ENCODE measurements at places on chromosomes 1 and 21.
A peak's percentile ranks its signal among the peaks of the same experiment; 100 is the strongest.

DNA sequence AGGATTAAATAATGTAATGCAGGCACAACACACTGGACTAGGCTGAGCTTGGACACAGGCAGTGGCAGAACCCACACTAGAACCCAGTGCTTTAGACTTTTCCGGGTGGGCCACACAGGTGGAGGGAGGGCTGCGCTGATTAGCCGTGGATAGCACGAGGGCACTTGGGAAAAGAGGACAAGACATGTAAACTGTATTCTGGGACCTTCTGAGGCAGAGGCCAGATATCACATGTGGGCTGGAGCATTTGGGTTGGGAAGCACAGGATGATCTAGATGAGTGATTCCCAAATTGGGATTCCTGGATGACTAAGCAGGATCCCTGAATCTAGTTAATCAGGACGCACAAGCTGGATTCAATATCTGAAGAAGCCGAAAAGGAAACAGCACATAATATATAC is 20.3 kb upstream of the A3GALT2 start:
- no peak for DNase-seq

DNA sequence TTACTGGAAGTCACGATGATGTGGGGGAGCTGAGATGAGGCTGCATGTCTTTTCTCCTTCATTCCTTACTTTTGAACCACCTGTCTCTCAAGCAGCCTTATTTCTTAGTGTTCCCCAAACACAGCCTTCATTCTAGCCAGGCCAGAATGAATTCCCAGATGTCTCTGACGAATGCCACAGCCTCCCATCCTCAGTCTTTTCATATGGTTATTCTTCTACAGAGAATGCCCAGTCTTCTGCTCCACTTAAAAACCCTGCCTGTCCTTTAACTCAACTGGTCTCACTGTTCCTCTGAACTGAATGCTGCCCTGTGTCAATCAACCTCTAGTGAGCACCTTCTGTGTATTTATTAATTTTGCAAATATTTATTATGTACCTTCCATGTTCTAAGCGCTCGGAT is 156.2 kb downstream of the PLA2G4A start:
- DNase-seq, result no peak

- no peak for DNase-seq
These were observed 202.2 kb upstream of the KIAA0040 start for GRCh38 chr1:175394739-175395138.

DNA sequence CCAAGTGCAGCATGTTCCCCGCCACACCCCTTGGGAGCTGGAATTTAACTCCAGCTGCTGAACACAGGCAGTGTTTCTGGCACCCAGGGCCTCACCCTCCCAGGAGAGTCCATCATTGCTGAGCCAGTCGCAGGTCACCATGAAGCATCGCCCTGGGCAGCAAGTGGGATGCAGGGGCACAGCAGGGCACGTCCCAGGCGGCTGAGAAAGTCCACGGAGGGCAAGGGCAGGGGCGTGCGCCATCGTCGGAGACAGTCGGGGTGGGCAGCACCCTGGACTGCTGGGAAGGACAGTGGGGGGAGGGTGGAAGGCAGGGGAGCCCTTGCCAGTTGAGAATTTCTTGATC is 69.2 kb upstream of the PDE9A start:
- DNase-seq, result no peak

DNA sequence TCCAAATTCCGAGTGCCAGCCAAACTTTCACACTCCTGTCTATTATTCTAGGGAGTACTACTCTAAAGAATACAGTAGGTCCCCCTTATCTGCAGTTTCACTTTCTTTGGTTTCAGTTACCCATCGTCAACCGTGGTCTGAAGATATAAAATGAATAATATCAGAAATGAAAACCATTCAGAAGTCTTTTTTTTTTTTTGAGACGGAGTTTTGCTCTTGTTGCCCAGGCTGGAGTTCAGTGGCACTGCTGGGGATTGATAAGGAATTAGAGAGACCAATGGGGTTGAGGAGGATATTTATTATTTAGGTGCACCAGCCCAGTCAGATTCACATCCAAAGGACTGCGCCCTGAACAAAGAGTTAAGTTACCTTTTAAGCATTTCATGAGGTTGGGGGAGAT is 52.9 kb upstream of the SRSF10 start:
- DNase-seq, result no peak

GRCh38 chr1:178057141-178057765 is 36.7 kb upstream of the RASAL2 start:
- DNase-seq, result no peak

- no peak for DNase-seq
These were observed 108.5 kb downstream of the KCNK1 start for GRCh38 chr1:233722212-233722979.

DNA sequence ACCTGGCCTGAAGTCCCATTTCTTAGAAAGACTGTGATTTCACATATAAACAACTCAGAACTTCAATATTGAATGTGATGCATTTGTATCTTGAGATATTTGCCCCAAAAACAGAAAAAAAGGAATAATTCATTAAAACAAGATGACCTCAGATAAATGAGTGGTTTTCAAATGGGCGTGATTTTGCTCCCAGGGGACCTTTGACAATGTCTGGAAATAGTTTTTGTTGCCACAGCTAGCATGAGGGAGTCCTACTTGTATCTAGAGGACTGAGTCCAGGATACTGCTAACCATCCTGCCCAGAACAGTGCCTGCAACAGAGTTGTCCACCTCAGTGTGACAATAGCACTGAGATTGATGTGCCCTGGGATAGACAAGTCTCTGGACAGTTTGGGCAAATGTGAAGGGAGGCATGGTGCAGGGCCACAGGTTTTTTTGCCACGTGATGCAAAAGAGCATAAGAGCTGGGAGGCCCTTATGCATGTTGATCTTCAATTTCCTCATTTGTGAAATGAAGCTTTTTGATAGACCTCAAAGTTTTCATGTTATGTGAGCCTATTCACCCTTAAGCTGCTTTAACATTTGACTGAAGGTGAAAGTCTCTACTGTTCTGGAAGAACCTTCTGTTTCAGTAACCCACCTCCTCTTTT is 46.2 kb downstream of the MAP3K7CL start:
- DNase-seq, result no peak

DNA sequence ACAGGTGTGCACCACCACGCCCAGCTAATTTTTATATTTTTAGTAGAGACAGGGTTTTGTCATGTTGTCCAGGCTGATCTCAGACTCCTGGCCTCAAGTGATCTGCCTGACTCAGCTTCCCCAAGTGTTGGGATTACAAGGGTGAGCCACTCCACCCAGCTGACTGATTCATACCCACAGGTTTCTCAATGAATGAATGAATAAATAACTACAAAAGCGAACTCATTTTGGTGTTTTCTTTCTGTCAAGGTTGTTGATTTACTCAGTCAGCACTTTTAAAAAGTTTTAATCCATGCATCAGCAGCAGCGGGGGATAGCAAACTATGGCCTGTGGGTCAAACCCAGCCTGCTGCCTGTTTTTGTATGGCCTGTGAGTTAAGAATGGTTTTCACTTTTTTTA is 217.5 kb downstream of the FAF1 start:
- DNase-seq, result no peak

- DNase-seq, result no peak
These were observed 214.4 kb downstream of the NRIP1 start for GRCh38 chr21:14850394-14850793.

DNA sequence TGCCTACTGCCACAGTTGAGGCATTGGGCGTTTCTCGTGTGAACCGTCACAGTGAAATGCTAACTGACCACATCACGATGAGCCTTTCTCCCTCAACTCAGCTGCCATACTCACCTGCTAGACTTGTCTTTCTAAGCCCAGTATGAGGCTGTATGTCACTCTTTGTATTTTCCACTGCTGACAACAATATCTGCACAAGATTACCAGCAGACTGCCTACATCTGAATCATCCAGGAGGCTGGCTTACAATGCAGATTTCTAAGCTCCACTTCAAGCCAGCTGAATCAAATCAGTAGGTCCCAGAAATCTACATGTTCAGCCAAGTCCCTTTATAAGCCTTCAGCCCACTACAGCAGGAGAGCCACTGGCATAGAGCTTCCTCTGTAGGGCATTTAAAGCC is 355.0 kb upstream of the DUSP10 start:
- DNase-seq, result no peak

DNA sequence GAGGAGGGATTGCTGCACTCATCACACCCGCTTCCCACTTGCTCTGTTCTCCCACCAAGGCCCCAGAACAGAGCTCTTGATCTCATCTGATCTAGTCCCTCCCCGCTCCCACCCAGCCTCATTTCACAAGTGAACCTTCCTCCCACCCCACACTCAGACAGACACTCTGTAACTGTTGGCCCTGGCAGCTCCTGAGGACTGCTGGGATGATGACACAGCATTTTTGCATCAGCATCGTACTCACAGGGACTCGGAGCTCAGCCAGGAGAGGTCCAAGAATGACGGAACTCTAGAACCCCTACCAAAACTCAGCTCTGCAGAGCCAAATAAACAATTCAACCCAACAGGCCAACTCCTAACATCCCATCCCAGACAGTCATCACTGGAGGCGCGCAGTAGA is 11.2 kb upstream of the ZNF124 start:
- DNase-seq, result no peak

DNA sequence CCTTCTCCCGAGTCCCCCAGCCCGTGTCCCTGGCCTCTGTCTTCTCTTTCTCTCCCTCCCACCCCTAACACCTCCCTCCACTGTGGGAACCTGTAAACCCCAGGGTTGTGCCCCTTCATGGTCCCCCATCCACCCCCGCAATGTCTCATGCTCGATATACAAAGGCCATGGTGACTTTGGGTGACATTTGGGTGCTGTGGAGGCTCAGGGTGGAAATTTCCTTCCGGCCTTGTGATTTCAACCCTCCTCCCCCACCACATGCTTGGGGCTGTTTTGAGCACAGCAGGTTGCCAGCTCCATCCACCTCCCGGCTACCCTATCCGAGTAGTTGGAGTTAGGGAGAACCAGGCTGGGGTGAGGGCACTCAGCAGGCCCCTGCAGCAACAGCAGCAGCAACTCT is 25.7 kb upstream of the VPS13D start:
- DNase-seq, result no peak

DNA sequence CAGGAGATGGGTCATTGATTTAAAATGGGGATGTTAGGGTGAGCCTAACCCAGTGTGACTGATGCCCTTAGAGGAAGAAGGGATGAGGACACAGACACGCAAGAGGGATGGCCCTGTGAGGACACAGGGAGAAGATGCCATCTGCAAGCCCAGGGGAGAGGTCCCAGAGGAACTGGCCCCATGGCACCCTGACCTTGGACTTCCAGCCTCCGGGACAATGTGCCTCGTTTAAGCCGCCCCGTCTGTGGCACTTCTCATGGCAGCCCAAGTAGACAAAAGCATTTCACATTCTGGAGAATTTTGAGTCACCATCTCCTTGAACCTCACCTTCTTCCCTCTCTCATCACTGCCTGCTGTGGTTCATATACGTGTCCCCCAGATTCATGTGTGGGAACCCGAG is 20.1 kb upstream of the PCBP3 start:
- DNase-seq, result no peak

- no peak for DNase-seq
These were observed 170.4 kb downstream of the TGFBR3 start for GRCh38 chr1:91715416-91716000.

DNA sequence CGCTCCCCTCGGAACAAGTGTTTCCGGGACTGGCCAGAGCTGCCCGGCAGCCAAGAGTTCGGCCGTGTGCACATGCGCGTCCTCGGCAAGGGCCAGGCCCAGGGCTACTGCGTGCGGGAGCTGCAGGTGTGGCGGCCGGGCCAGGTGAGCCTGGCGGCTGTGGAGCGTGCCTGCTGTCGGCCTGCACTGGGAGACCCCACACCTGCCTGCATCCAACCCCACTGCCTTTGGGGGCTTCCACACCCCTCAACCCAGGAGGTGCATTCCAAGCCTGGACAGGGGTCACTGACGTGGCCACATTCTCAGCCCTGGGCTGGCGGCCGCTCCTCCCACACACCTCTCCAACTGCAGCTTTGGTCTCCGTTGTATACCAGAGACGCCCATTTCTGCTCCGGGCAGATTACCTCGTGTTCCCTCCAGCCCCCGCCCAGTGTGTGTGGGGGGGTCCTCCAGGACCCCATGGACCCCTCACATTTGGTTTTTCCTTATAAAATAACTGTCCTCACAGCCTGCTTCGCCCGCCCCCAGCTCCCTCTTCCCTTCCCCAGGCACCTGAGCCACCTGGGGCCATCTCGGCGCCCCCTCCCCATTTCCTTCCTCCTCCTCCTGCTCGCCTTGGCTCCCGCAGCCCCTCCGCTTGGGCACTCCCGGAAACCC is 6.1 kb downstream of the RNF223 start:
- peak; percentile 48 for DNase-seq

- peak; percentile 60 for DNase-seq
These were observed 82.2 kb upstream of the BMP8A start for GRCh38 chr1:39409055-39409816.

GRCh38 chr1:154427173-154428139 is 22.3 kb downstream of the IL6R start:
- no peak for DNase-seq

DNA sequence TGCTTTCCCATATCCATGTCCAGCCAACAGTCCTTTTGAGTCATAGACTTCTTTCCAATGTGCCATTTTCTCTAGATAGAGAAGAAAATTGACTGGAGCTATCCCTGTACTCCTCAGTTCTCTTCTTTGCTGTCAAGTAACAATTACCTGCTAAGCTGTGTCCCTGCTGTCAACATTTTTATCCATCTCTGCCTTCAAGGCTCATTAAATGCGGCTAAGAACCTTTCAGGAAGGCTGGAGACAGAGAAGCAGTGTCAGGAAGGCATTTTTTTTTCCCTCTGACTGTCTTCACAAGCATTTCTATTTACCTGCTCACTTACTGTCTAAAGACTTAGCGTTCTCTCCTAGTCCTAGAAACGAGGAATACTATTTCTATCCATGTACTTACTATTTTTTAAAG is 69.1 kb downstream of the MTR start:
- no peak for DNase-seq
